ENCODE measurements at places on chromosomes 5 and 9. TPM values are rescaled to one million over a fixed set of nuclear protein-coding genes. Genes with fewer than 3 reads are reported as not detected.

GRCh38 chr5:143880178-143880577 lies 68.2 kb downstream of the HMHB1 start:
- DNase-seq = no peak

DNA sequence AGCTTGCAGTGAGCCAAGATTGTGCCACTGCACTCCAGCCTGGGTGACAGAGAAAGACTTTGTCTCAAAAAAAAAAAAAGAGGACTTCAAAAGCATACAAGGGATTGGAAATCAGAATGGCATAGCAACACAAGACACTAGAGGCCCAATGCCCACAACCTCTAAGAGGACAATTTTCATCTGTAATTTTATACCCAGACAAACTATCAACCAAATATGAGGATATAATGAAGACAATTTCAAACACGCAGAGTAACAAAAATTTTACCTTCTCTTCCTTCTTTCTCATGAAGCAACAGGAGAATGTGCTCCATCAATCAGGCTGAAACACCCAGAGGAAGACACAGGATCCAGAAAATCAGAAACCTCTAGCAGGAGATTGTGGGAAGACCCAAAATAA lies 46.8 kb downstream of the GCNT4 start:
- DNase-seq = no peak

DNA sequence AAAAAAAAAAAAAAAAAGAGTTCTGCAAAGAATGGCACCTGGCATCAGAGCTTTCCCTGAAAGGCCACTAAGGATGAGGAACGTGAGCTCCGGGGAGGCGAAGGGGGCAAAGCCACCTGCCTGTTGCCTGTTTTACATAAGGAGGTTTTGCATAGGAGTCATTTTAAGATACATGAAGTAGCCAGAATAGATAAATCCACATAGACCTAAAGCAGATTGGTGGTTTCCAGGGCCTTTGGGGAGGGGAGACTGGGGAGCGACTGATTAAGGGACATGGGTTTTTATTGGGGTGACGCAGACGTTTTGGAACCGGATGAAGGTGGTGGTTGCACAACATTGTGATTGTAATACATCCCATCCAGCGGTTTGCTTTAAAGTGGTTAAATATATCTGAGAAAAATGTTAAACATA lies 7.1 kb downstream of the NEK6 start:
- no peak for DNase-seq

- DNase-seq = no peak
These were observed 7.5 kb downstream of the OBP2B start for GRCh38 chr9:133201424-133202144.

DNA sequence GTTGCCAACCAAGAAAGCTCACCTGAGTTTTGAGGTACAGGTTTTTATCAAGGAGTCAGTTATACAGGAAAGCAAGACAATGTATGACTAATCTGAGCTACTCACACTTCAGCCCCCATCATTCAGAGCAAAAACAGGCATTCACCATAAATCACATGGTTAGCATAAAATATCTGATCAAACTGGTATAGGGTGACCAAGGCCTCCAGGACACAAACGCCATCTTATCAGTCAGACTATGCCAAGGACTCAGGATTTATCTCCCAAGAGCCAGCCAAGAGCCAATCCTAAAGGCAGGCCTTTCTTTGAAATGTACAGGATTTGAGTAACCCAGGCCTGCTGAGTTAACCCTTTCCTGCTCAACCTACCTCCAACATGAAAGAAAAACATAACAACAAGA lies 313.0 kb upstream of the NREP start:
- no peak for DNase-seq

DNA sequence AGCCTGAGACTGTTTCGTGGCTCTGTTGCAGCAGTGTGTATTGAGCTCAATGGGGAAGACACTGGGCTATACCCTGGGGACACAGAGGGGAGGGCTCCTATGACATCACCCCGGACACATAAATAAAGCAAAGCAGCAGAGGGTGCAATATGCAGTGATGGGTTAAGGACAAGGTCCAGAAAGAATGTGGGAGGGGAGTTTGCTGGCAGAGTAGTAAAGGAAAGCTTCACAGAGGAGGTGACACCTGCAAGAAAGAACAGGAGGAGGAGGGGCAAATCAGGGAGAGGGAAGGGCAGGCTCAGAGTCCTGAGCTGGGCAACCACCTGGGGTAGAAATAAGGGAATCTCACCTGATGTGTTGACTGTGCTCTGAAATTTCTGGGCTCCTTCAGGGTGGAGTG lies 35.3 kb upstream of the CDKN2AIPNL start:
- no peak for DNase-seq

DNA sequence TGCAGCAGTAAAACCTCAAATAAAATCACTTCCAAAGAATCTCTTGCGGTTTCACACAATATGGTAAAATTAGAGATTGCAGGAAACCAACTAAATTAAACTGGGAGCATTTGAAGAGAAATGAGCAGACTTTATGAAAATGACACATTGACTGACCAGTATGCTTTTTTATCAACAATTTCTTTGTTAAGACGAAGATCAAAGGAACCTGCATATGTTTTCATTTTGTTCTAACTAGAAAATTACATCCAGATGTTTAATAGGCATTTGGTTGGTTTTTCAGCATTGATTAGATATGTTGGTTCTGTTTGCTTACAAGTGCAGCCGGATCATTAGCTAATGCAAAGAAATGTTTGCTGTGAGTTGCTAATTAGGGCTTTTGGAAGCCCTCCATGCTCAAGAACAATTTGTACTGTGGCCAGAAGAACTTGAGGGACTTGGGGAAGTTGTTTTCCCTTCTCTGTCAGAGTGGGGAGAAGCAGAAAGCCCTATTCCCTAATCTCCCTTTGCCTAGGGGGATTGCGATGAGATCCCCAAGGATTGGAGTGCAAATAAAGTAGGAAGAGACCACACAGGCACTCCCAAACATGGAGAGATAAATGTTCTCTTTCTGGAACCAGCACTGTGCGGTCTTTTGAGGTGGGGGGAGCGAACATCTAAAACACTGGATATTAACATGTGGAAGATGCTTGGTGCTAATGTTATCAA lies 4.5 kb upstream of the TLE1 start:
- no peak for DNase-seq

The ADAMTS13 gene
- total RNA-seq = 1.1 TPM

The AQP3 gene
- total RNA-seq = 13.3 TPM

The CD74 gene
- total RNA-seq = 1,240 TPM

The FOXI1 gene
- not detected for total RNA-seq

The CCNO gene
- total RNA-seq = not detected
